GM12864 (cell line): ENCODE measurements at places on chromosomes 1 and 21.

DNA sequence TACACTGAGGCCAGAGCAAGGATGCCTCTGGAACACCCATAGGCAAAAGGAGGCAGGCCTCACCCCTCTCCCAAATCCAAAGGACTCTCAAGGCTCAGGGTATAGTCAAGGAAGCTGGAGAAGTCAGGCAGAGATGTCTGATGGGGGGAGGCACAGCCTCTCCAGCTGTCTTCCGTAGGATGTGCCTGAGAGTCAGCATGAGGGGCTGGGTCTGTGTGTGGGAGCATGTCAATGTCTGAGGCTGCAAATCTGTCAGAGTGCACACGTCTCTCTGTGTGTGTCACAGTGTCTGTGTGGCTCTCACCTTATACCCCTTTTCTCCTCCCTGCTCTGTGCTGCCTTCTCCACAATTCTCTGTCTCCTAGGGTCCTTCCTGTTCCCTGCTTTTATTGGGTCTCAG lies 4.0 kb downstream of the HPCAL4 start:
- DNase-seq: no peak

GRCh38 chr1:232287676-232288569 lies 342.0 kb downstream of the SIPA1L2 start:
- DNase-seq: no peak

- DNase-seq: no peak
These were observed 919 bp downstream of the CTSS start for GRCh38 chr1:150764617-150765101.

GRCh38 chr1:24951337-24951736 lies 21.3 kb upstream of the RUNX3 start:
- no peak for DNase-seq

DNA sequence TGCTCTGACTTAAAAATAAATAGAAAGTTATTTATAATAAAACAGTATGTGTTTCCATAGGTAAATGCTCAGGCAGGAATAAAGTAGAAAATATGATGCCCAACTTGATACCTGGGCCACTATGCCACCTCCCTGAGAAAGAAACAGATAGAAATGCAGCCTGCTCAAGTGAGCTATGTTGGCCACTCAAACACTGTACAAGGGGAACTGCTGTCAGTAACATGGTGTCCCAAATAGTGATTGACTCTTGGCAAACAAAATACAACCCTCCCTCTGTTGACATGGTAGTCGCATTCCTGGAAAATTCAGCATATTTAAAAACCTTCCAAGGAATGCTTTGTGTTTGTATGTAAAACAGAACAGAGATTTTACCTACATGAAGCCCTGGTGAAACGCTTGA lies 66.9 kb upstream of the KCNE2 start:
- no peak for DNase-seq

DNA sequence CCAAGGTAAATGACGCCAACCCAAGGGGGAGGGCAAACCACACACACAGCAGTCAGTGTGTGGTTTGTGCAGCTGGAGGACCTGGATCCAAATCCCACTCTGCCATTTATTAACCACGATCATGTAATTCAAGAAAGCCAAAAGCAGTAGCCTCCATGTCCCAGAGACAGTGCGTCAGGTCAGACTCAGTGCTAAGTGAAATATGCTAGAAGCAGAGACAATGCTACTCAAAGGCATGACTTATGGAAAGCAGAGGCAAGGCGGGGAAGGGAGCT lies 13.6 kb downstream of the TTC39A start:
- no peak for DNase-seq

DNA sequence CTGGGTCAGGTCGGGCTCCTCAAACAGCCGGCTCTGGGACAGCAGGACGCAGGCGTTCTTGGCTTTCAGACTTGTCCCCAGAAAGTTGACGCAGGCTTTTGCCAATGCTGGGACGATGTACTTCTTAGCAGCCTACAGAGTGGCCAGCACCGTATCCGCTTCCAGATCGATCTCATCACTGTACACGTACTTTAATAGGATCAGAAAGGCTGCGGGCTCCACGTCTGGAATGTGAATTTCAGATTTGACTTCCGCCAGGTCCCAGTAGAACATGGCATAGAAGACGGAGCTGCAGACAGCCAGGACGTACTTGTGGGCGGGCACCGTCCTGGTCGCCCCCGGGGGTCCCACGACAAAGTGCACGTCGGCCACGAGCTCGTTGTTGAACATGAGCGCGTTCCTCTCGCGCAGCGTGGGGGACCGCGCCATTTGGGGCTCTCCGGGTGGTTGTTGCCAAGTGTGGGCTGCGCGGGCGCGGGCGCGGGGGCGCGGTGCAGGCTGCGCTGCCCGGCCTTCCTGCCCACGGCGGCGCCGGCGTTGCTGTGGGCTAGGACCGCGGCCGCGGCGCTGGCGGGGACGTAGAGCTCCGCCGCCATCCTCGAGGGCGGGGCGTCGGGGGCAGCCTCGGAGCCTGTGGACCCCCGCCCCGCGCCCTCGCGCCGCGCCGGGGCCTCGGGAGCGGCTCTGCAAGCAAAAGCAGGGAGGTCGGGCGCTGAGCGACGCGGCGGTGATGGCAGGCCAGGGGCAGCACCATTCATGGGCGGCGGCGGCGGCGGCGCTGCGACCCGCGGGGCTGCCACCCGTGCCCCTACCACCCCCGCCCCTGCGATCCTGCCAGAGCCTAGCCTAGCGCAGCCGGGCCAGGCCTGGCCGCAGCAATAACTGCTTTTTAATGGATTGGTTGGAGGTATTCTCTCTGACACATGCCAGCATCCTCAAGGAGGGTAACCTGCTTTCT lies 10.6 kb downstream of the CNR2 start:
- DNase-seq: no peak
